ENCODE measurements at places on chromosomes 13 and 19.

DNA sequence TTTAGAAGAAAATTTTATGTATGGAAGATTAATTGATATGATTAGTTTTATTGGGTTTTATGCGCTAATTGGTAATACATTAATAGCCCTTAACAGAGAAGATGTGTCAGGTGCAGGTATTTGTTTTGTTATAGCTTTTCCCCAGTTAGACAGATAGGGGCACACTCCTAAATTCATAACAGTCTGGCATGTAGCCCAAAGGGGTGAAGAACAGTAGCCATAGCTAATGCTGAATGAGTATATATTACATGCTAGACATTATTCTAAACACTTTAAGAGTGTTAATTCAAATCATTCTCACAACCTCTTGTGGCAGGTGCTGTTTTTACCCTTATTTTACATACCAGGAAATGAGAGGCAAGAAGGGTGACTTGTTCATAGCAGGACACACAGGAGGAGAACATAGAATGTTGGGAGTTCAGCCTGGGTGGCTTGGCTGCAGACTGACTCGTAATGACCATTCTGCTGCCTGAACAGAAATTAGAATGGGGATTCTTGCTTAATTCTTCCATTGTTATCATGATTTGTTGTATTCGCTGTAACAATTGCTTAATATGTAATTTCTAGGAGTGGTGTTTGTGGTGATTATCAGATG lies 20.1 kb downstream of the PCCA start:
- DNase-seq = no peak

DNA sequence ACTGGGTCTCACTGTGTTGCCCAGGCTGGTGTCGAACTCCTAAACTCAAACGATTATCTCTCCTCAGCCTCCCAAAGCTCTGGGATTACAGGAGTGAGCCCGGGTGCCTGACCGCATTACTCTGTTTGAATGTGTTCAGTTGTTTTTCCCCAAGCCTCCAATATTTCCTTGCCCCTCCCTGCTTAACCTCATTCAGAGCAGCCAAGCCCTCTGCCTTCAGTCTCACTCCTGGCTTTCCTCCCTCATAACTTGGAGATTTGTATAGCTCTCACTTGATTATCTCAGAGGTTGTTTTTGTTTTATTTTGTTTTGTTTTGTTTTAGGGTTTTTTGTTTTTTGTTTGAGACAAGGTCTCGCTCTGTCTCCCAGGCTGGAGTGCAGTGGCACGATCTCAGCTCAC lies 11.4 kb downstream of the EPHX3 start:
- DNase-seq = no peak

- DNase-seq = no peak
Measured at GRCh38 chr13:38013676-38014075, 144.1 kb upstream of the TRPC4 start.

- no peak for DNase-seq
Measured at GRCh38 chr13:38180670-38181069, 169.0 kb upstream of the UFM1 start.

DNA sequence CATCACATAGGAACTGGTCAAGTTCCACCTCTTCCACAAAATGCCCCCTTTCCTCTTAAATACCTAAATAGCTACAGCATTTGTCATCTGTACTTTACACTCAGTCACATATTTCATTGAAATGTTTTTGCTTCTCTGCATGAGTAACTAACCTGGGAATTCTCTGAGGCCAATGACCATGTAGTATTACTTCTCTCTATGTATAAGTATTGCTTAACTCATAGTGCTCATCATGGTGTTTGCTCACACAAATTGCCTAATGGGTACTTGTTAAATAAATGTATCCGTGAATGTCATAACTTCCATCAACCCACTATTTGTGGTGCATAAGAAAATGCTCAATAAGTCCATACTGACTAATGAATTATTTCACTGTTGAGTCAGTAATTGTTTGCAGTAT lies 115.5 kb downstream of the FGF14 start:
- no peak for DNase-seq

- DNase-seq = no peak
Measured at GRCh38 chr13:50686551-50686950, 156.9 kb downstream of the DLEU7 start.

DNA sequence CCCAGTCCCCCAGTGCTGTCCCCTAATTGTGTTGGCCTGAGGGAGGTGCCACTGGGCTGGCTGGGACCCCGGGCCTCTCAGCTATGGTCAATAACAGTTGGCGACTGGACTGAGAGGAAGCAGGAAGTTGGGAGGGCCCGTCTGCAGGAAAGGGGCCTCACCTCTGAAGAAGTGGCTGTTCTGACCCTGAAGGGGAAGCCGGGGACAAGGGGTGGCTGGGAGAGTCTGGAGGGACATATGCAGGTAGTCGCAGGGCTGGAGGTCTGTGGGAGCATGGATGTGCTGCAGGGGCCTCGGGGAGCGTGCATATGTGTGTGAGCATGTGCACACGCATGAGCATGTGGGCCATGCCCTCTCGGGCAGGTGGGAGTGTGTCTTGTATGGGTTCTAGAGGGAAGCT lies 5.9 kb downstream of the PKN1 start:
- DNase-seq = no peak

GRCh38 chr19:34276614-34277013 lies 22.3 kb downstream of the GARRE1 start:
- no peak for DNase-seq

DNA sequence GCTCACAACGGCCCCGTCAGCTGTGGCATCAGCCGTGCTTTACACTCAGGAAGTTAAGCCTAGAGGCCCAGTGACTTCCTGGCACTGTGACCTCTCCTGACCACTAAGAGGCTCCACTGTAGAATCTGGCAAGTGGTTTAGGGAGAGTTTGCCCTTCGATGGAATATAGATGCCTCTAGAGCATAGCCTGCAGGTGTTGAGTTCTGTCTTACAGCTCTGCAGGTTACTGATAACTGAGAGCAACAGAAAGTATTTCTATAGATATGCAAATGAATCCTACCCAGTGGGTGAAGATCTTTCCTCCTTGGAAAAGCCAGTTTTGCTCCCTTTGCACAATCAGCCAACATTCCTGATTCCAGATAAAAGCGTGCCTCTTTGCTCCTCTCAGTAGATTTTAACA lies 35.8 kb downstream of the ATP12A start:
- no peak for DNase-seq

DNA sequence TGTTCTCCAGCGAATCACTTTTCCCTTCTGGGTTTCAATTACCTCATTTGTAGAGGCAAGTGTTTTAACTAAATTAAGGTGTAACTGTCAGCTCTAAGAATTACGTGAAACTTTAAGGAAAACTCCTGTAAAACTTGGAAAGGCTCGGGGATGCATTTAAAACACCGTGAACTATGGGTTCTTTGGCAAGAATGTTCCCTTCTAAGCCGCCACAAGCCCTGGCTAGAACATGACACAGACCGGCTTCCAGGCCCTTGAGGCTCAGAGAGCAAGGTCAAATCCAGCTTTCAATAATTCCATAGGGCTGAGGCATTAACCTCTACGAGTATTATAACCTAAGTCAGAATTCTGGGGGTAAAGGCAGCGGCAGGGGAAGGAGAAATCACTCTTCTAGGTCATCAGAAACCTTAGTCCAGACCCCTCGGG lies 685 bp downstream of the VWA8 start:
- DNase-seq = no peak

GRCh38 chr19:43132696-43133095 lies 50.2 kb upstream of the PSG2 start:
- DNase-seq = no peak

Measured in NCI-H748 treated with DMSO at 0.1 percent for 48 hours (cell line).